Stimulated activated naive CD4-positive, alpha-beta T cell (primary cell): ENCODE measurements at places on chromosomes 5 and 9.

- no peak for DNase-seq
These were observed 24.2 kb downstream of the NEK6 start for GRCh38 chr9:124281931-124282371.

GRCh38 chr9:8384091-8384490 is 584.5 kb upstream of the DMAC1 start:
- no peak for DNase-seq

DNA sequence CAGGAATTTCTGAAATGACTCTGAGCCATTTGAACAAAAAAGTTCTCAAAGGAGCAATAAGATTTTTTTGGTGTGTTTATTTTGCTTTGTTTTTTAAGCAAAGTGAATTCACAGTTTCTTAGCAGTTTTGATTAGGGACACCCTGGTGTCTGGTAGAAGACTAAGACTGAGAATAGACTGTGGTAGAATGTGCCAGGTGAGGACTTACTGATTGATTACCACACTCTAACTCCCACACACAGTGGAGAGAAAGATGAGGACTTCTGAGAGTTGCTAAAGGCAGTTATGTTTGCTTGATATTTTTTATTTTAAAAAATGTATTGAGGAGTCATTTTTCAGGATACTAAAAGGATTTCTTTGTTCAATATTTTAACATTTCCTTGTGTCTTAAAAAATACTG is 175.1 kb downstream of the CD180 start:
- DNase-seq = no peak

GRCh38 chr5:108079753-108080152 is 302.1 kb downstream of the FBXL17 start:
- no peak for DNase-seq
